ENCODE measurements at places on chromosomes 7 and 10.

- DNase-seq, result no peak
Measured at GRCh38 chr7:137445268-137445667, 101.7 kb upstream of the PTN start.

DNA sequence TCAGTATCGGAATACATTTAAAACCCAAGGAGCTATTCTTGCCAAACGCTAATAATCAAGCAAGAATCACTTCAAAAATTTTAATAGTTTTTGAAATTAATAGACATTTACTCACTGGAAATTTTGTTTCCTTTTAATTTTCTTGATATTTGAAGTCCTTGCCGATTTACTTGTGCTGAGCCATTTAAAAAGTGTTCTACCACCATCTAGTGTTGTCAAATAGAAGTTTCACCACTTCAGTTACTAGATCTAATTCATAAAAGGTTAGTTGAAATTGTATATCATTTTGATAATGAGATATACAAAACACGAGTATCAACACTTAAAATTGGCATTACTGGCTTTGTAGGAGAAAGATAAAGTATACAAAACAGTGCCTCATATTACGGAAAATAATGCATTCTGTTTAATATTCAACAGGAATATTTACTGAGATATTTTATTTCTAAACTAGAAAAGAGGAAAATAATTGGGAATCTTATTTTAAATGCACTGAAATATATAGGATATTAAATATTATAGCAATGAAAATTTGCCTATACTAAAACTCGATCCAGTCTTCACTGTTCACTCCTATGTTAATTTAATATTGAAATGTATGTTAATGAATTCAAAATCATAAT is 664.8 kb upstream of the SEMA3D start:
- peak; percentile 72 for DNase-seq

DNA sequence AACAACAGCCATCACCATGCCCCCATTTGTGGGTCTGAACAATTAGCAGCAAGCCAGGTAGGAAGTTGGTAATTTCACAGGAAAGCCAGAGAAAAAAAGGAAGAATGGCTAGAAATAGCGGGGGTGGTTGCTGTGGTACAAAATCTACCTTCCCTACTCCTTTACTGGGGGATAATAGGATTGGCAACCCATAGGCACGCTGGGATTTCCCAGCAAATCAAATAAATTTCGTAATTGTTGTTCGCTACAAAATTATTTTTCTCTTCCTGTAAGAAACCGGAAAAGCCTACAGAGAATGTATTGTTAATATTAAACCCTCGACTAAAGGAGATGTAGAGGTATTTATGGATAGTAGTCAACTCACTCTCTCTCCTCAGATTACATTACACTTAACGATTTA is 123.9 kb downstream of the DOCK4 start:
- no peak for DNase-seq

DNA sequence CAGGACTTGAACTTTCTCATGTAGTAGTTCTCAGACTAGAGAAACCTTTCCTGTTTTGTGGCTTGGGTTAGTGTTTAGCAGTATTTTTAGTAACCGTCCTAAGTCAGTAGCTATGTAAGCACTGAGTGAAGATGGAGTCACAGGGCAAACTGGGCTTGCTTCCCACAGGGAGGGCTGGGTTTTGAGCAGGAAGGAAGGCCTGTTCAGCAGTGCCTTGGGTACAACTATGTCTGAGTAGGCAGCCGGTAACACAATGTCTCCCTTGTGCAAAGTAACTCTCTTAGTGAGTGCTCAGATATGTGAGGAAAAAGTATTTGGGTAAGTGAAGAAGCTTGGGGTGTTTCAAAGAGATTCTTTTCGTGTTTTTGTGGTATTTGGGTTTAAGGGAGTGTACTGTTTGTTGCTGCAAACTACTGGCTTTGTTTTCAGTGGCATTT is 96.4 kb downstream of the CCSER2 start:
- peak; percentile 98 for DNase-seq

- peak; percentile 99 for DNase-seq
Measured at GRCh38 chr7:94375691-94376090, 19.0 kb upstream of the COL1A2 start.

DNA sequence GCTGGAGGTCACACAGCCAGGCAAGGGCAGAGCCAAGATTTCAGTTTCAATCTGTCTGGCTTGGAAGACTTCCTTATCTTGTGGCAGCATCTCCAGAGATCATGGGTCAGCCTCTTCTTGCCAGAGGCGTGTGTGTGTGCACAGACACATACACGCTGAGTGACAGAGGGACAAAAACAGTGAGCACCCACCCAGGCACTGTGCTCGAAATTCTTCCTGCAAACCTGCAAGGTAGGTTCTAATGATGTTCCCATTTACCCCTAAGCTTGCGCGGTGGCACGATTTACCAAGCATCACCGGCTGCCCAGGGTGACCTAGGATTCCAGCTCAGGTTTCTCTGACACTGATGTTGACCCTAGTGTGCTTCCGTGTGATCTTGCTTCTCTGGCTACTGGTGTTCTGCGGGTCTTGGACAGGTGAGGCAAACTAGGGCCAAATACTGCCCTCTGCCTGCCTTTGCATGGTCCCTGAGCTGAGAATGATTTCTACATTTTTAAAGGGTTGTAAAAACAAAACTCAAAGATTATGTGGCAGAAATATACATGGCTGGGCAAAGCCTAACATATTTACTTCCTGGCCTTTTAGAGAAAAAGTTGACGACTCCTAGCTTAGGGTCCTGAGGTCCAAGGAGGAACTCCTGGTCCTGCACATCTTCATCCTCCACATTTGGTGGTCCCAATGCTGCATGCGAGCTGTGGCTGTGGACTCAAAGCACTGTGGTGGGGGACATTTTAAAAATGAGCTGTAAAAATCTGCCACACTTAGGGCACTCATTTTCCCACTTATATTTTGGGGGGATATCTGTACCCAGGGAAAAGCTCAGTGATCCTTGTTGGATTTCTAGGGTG is 268.5 kb downstream of the RPS24 start:
- no peak for DNase-seq

DNA sequence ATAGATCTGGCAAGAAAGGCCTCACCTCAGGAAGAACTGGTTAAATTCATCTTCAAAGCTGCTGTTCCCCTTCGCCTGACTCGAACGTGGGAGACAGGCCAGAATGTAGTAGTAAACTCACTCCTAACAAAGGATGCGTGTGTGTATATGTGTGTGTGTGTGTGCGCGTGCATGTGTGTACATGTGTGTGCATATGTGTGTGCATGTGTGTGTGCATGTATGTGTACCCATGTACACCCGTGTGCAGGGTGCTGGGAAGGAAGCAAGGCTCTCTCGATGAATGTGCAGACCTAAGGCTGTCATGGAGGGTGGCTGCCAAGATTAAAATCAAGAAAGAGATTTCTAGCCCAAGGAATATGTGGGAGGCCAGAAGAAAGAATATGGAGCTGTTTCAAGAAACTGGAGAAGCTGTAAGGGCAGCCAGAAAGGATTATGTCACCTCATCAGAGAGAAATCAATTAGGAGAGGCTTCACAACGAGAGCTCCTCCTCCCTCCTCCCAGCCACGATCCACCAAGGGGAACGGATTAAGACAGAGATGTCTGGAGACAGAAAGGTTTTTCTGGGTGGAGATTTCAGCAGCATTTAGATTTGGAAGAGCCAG is 34.0 kb upstream of the LBX1 start:
- no peak for DNase-seq

DNA sequence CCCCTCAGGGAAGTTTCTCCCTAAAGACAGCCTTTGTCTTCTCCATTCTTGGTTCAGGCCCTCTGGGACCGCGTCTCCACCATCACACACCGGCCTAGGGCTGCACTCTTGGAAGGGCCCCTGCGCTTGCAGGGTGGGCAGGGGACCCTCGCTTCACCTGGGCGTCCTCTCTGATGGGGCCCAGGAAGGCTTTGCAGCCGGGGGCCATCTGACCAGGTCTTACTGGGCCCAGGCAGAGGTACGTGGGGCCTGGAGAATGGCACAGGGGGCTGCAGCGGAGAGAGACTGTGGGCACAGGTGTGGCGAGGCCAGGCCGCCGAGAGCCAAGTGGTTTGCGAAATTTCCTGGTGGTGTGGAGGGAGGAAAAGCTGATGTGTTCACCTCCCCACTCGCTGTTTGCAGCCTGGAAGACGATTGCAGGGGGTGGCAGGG is 44.4 kb downstream of the ALOX5 start:
- no peak for DNase-seq

- no peak for DNase-seq
Measured at GRCh38 chr10:86070278-86070677, 296.3 kb downstream of the GRID1 start.

DNA sequence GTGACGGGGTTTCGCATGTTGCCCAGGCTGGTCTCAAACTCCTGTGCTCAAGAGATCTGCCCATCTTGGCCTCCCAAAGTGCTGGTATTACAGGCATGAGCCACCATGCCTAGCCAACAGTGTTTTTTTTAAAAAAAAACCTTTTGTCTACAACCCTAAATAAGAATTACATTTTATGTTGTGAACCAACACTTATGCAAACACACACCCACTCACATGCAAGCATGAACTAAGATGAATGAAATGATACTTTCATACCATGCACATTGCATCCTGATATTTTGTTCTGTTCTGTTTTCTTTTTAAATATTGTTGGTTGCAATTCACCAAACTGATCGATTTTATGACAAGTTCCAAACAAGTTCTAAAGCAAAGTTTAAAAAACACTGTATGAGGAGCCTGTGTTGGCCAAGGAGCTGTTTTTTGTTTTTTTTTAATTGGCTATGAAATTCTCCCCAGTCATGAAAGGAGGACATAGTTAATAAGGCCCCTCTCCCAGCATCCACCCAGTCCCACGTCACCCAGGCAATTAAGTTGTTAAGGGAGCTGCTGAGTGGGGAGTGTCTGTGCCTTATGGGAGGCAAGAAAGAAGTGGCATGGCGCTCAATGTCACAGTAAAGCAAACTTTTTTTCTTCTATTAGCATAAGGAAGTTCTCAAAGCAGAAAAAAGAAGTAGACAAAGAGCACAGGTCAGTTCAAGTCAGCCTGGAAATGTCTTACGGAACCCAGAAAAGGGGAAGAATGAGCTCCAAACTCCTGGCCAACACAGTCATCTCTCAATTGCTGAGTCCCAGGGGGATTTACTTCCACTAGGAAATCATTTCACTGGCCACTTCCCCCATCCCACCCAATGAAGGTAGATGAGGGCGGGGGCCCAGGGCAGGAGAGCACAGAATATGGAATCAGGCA is 50.1 kb downstream of the NOD1 start:
- DNase-seq, result no peak

GRCh38 chr10:25561758-25562157 is 372.3 kb upstream of the MYO3A start:
- no peak for DNase-seq

DNA sequence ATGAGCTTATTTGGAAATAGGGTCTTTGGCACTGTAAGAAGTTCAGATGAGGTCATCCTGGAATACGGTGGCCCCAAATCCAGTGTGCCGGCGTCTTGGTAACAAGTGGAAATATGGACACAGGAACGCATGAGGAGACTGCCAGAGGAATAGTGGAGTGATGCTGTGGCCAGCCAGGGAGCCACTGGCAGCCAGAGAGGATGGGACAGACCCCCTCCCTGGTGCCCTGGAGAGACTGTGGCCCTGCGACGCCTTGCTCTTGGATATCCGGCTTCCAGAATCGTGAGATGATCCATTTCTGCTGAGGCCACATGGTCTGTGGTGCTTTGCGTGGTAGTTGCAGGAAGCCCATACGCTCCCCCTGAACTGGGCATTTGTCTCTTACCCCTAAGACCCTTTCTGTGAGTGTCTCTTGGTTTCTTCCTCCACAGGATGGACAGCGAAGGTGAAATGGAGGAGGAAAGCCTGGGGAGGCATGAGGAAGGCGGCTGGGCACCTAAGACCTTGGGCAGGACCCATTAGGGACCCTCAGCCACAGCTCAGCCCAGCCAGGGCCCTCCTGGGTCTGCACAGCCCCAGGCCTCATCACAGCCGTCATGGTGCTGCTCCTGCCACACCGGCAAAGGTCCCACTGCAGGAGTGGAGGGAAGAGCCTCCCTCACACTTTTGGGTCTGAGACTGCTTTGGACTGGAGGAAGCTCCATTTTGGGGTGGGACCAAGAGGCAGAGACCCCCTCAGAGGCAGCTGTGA is 53.6 kb downstream of the INSIG1 start:
- DNase-seq, result no peak

- DNase-seq, result no peak
Measured at GRCh38 chr7:69827558-69827957, 229.3 kb downstream of the AUTS2 start.

DNA sequence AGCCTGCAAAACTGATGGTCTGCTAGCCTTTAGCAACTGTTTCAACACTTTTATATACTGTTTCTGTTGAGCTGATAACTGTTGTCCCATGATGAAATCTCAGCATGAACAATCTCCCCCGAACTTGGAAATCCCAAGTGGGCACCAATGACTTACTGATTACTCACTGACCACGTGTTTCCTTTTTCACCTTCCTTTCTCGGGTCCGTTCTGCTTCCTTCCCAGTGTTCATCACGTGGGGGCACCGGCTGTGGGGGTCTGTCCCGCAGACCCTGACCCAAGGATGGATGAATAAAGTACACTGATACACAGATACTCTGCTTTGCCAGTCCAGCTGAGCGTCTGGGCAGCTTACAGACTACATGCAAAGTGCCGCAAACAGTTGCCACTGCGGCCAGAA is 39.0 kb upstream of the RASGEF1A start:
- DNase-seq, result peak; percentile 29

DNA sequence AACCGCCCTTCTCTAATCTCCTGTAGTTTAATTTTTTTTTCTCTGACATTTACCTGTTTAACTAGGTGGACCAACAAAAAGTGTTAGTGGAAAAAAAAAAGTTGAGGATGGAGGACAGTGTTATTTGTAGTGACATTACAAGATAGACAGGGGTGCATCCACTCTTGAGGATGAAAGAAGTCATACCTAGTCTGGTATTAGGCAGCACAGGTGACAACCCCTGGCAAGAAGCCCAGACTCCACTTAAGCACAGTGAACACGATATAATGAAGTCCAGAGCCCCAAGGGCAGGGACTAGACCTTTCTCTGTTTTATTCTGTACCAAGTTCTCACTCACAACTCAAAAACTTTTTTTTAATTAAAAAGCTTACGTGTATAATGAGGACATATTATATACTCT is 268.4 kb downstream of the GPR37 start:
- no peak for DNase-seq

- DNase-seq, result no peak
Measured at GRCh38 chr10:89240519-89240918, 11.1 kb downstream of the LIPA start.

DNA sequence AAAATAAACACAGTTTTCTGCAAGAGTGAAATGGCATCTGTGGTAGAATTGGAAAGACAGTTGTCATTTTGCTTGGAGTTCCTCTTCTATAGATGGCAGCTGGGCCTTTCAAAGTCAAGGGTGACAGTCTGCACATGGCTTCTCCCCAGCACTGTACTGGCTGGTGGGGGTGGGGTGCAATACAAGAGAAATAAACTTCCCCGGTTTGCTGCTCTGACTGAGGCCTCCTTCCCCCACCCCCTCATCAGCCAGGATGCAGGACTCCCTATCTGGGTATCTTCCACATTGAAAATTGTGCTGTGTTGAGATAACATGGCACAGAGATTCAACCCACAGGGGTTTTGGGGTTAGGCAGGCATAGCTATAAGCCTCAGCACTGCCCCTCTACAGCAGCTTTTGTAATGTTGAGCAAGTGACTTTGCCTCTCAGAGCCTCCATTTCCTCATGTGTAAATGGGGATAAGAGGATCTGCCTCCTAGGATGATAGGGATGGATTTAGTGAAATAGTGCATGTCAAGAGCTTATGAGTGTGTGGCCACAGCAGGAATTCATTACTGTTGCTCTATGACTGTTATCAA is 85.8 kb upstream of the WDR11 start:
- DNase-seq, result no peak

- no peak for DNase-seq
Measured at GRCh38 chr10:44010873-44011602, 362.4 kb upstream of the ZNF32 start.
